ENCODE measurements at places on chromosomes 7 and 10.

- H3K4me3 ChIP-seq = no peak overlapping the region
- H3K36me3 ChIP-seq = peaks cover 4% of the 10 kb centered on the region
- H3K27ac ChIP-seq = no peak overlapping the region
- no peaks in the 10 kb centered on the region for H3K27me3 ChIP-seq
- no peak for DNase-seq
- H3K4me1 ChIP-seq = peaks cover 8% of the 10 kb centered on the region
Measured at GRCh38 chr10:123202506-123202905, 48.3 kb downstream of the BUB3 start.

- no peaks in the 10 kb centered on the region for H3K36me3 ChIP-seq
- no peak overlapping the region for H3K27ac ChIP-seq
- no peak overlapping the region for H3K4me3 ChIP-seq
- H3K4me1 ChIP-seq = peaks cover 9% of the 10 kb centered on the region
- DNase-seq = no peak
Measured at GRCh38 chr7:101954499-101954898, 137.1 kb downstream of the CUX1 start.

DNA sequence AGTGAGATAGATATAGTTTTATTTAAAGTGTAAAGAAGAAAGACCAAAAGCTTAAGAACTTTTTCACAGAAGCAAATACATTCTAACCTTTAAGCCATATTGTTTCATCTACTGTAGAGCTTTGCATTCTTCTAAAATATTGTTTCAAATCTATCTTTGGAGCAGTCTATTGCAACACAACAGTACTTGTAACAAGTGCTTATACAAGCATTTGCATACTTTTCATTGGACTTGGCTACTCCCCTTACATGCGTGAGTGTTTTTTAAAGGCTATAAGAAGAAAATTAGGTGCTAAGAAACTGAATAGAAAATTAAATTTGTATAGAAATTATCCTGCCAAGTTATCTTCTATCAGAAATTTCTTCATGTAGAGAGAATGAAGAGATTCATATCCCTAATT, 45.3 kb downstream of the SEMA3E start:
- H3K27me3 ChIP-seq = no peaks in the 10 kb centered on the region
- no peak for DNase-seq
- H3K36me3 ChIP-seq = no peaks in the 10 kb centered on the region
- H3K27ac ChIP-seq = no peak overlapping the region
- H3K4me1 ChIP-seq = no peaks in the 10 kb centered on the region

DNA sequence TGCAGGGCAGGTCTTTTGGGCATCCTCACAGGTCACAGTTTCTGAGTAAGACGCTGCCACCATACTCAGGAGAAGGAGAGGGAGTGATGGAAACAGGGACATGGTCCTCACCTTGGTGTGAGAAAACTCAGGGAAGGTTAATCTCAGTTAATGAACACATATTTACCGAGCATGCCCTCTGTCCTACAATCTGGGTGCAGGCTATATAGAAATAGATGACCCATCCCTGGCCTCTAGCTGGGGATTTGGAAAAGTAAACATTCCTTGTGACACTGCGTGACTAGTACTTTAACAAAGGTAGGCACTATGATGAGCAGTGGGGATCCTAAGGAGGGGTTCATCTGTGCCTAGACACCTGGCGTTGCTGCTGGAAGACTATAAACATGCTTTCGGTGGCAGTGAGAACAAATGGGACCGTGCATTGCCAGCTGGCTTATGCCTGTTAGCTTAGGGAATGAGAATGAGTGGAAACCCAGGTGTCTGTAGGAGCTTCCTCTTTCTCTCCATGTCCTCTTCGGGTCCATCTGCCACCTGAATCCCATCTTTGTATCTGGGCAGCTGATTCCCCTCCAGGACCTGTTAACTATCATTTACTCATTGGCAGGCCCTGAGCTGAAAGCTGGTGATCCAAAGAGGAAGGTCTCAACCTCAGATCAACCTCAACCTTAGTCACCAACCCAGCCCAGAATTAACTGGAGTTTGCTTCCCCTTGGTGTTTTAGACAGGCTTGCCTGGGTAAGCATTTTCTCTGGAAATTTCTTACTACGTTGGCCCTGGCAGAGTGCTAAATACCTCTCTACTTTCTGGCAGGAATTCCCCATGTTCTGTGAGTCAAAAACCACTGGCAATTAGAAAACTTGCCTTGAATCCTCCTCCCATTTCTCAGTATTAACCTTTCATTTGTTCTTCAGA, 794 bp downstream of the MBL2 start:
- no peaks in the 10 kb centered on the region for H3K27me3 ChIP-seq
- H3K27ac ChIP-seq = no peak overlapping the region
- no peaks in the 10 kb centered on the region for H3K4me1 ChIP-seq
- no peak for DNase-seq
- H3K36me3 ChIP-seq = no peaks in the 10 kb centered on the region
- no peak overlapping the region for H3K4me3 ChIP-seq

DNA sequence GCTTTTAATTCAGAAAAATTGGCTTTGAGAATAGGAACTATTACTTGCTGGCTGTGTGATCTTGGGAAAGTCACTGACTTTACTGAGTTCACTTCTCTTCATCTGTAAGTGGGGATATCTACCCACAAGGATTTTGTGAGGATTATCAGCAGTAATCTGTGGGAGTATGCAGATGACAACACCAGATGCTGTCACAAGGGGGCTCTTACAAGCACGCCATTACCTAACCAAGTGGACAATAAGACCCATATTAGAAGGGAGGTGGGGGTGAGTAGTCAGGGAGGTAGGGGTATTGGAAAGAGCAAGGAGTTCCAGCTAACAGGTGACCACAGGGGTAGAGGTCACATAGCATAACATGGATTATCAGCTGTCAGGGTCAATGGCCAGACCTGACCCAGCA, 569.4 kb downstream of the SUGCT start:
- H3K4me3 ChIP-seq = no peak overlapping the region
- peaks cover 30% of the 10 kb centered on the region for H3K4me1 ChIP-seq
- H3K27ac ChIP-seq = no peak overlapping the region
- DNase-seq = no peak
- H3K27me3 ChIP-seq = peaks cover 2% of the 10 kb centered on the region
- no peaks in the 10 kb centered on the region for H3K36me3 ChIP-seq

- no peaks in the 10 kb centered on the region for H3K27me3 ChIP-seq
- no peak overlapping the region for H3K4me3 ChIP-seq
- no peaks in the 10 kb centered on the region for H3K36me3 ChIP-seq
- no peak for DNase-seq
Measured at GRCh38 chr7:13979671-13980435, 9.6 kb downstream of the ETV1 start.

Data from activated CD8-positive, alpha-beta T cell treated with anti-CD3 and anti-CD28 coated beads, Interleukin-2, amount 10 ng/mL, durations not matched to agents 7 days and 5 days (primary cell).